ENCODE measurements at places on chromosomes 3 and 15. TPM values are rescaled to one million over a fixed set of nuclear protein-coding genes. Genes with fewer than 3 reads are reported as not detected.

CHDH gene
- 2.2 TPM for total RNA-seq

CPN2 gene
- total RNA-seq = 0.47 TPM

XCR1 gene
- total RNA-seq = 5.2 TPM

IGSF11 gene
- total RNA-seq = not detected

BRK1 gene
- total RNA-seq = 96.6 TPM

DNA sequence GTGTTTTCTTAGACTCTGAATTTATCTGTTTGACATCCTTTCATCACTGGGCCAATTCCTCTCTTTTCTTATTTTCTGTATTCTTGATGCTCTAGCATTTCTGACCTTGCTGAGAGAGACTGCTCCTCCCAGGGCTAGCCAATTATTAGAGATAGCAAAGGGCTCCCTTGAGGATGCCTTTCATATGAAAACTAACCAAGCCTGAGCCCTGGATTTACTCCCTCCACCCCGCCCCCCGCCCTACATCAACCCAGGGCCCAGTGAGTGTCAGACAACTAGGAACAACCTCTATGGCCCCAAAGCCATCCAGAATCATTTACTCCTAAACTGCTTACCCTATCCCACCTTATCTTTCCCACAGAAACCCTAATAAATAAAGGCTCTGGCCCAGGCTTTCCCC lies 69.7 kb upstream of the LARS2 start:
- H3K36me3 ChIP-seq = no peaks in the 10 kb centered on the region
- H3K27ac ChIP-seq = no peak overlapping the region
- H3K4me1 ChIP-seq = no peaks in the 10 kb centered on the region
- H3K4me3 ChIP-seq = no peak overlapping the region

DNA sequence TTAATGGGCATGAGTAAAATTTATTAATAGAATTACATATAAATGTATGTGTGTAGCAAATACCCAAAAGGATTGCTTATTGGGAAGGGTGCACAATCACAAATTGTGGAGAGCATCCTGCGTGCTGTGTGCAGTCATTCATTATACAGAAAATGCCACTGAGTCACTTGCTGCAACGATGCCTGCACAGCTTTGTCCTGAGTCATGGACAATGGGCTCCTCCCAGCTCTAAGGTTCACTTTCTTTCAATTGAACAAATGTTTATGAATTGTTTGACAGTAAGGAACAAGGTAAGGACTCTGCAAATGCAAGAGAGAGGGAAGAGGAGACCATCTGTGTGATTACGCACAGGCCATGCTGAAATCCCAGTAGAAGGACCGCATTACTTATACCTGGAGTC lies 18.7 kb downstream of the CFAP161 start:
- no peaks in the 10 kb centered on the region for H3K36me3 ChIP-seq
- peaks cover 6% of the 10 kb centered on the region for H3K4me1 ChIP-seq
- H3K27me3 ChIP-seq = no peaks in the 10 kb centered on the region
- H3K27ac ChIP-seq = no peak overlapping the region
- no peak overlapping the region for H3K4me3 ChIP-seq

DNA sequence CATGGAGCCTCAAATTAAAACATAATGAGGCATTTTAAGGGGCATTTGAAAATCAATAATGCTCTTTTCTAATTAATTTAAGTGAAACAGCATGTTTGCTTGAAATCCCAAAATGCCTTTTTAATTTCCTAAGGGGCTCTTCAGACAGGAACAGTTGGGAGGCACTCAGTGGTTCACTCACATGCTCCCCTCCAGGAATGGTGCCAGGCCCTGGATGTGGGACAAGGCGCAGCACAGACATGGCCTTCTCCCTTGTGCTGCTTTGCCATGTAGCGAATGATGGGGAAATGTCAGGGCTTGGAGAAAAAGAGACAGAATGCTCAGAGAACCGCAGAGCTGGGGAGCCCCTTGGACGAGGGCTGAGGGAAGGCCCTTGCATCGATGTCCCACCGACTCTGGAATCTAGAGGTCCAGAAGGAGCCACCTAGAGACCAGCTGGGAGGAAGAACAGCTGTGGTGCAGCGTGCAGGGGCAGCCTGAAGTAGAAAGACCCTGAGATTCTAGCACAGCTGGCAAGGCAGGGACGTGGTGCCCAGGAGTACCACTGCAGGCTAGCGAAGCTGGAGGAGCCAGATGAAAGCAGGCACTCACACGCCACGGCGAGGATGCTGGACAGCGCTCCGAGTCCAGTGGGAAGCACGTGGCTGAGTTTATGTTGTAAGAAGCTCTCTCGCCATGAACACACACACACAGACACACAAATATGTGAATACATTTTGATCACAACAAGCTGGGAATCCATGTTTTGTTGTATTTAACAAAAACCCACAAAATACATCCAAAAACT lies 27.0 kb downstream of the NSMCE3 start:
- no peaks in the 10 kb centered on the region for H3K36me3 ChIP-seq
- no peak overlapping the region for H3K4me3 ChIP-seq
- no peaks in the 10 kb centered on the region for H3K4me1 ChIP-seq
- DNase-seq = no peak
- no peak overlapping the region for H3K27ac ChIP-seq

- H3K27ac ChIP-seq = no peak overlapping the region
- H3K4me3 ChIP-seq = no peak overlapping the region
- peaks cover 7% of the 10 kb centered on the region for H3K27me3 ChIP-seq
- no peak for DNase-seq
Measured at GRCh38 chr15:92400573-92400972, 6.9 kb downstream of the ST8SIA2 start.

DNA sequence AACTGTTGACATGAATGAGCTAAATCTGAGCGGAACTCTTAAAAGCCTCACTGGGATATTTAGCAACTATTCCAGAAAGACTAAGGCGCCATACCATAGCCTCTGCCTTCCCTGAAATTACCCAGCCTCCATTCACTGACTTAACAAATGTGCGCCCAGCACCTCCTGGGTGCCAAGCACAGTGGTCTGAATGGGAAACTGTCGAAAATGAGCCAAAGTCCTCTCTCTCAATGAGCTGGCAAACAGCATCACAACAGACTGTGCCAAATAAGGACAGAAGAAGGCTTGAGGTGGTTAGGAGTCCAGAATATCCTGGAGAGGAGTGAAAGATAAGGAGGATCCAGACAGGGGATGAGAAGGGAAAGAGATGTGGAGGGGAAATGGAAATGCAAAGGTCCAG lies 332.4 kb downstream of the MAGI1 start:
- H3K4me1 ChIP-seq = no peaks in the 10 kb centered on the region
- H3K27me3 ChIP-seq = no peaks in the 10 kb centered on the region
- H3K4me3 ChIP-seq = no peak overlapping the region
- DNase-seq = no peak
- H3K36me3 ChIP-seq = no peaks in the 10 kb centered on the region

DNA sequence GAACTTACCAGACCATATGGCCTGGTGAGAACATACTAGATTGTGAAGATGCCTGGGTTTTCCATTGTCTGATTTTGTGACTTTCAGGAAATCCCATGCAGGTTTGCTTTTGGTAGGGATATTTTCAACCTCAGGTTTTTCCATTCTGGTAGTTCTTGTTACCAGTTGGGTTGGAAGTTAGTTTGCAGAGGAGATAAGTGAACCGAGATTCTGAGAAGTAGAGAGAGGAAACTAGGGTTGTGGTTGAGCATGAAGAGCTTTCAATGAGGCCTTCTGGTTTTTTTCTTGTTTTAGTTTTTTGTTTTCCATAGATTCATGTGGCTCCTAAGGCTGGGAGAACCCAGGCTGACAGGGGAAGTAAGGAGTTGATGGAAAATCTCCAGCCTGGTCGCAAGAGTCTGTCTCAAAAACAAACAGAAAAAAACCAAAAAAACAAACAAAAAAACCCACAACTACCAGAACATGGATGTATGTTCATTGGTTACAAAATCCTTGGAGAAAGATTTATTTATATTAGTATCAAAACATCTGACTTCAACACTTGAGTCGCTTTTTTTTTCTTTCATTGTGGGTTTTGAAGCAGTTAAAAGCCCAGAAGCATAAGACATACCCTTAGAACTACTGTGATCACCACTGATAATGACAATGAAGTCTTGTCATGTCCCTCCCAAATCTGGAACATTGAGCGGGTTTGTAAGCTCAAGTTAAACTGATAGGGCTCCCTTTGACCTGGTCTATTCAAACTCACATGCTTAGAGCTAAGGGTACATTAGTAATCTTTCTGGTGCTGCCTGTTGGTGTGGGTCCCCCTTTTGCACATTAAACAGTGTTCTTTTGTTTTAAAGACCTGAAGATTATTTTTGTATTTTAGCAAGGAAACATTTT lies 3.2 kb downstream of the GPR171 start:
- no peaks in the 10 kb centered on the region for H3K36me3 ChIP-seq
- no peaks in the 10 kb centered on the region for H3K27me3 ChIP-seq
- peaks cover 6% of the 10 kb centered on the region for H3K4me1 ChIP-seq
- DNase-seq = no peak

DNA sequence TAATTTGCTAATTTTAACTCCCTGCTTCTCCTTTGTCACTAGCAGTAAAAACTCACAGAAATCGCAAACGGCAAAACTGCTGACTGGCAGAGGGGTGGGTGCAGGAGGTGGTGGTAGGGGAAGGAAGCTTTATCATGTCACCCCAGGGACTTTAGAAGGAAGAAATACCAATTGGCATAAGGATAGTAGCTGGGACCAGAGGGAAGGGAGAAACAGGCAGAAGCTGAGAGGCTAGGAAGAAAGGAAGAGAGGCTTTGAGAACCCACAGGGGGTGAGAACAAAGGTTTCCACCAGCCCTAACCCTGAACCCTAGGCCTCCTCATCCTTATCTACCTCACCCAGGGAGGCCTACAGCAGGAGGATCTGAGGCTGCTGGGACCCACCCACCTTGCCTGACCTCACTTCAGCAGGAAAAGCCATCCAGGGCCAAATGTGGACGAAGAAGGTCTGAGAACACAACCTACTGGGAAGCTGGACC lies 10.7 kb downstream of the ITGB5 start:
- peaks cover 30% of the 10 kb centered on the region for H3K4me1 ChIP-seq
- no peak overlapping the region for H3K4me3 ChIP-seq
- DNase-seq = no peak

DNA sequence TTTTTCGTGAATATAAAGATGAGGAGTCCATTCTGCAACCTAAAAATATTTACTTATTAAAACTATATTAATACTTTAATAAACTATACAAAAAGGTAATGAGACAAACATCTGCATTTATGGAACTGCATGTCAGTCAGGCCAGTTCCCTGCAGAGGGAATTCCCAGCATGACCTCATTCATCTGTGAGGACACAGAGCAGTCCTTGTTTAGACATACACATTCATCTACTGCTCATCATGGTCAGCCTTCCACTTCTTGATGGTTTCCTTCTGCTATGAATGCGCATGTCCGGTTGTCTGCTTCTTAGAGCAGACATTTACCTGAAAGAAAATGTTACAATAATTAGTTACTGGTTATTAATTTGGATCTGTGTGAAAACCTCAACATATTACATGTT lies 3.3 kb upstream of the ACTR8 start:
- H3K4me3 ChIP-seq = no peak overlapping the region
- peaks cover 53% of the 10 kb centered on the region for H3K36me3 ChIP-seq
- peaks cover 40% of the 10 kb centered on the region for H3K4me1 ChIP-seq
- DNase-seq = no peak

GRCh38 chr15:43218908-43219706 lies 1.7 kb downstream of the EPB42 start:
- DNase-seq = no peak
- no peak overlapping the region for H3K4me3 ChIP-seq
- no peaks in the 10 kb centered on the region for H3K27me3 ChIP-seq
- no peaks in the 10 kb centered on the region for H3K36me3 ChIP-seq
- H3K27ac ChIP-seq = no peak overlapping the region

DNA sequence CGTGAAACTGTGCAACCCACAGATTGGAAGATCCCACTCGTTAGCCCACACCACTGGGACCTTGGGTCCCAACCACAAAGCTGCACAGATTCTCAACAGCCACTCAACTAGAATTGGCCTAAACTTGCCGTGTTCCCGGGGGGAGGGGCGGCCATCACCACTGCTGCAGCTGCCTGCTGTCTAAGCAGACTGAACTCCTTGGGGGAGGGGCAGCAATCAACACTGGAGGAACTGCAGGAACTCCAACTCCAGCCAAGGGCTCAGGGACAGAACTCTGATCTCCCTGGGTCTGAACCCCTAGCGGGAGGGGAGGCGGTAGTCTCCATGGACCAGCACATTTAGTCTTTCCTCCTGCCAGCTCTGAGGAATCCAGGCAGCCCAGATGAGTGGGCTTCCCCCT lies 205.9 kb downstream of the RSL24D1 start:
- no peaks in the 10 kb centered on the region for H3K27me3 ChIP-seq
- no peak overlapping the region for H3K4me3 ChIP-seq
- H3K27ac ChIP-seq = no peak overlapping the region
- no peak for DNase-seq

DNA sequence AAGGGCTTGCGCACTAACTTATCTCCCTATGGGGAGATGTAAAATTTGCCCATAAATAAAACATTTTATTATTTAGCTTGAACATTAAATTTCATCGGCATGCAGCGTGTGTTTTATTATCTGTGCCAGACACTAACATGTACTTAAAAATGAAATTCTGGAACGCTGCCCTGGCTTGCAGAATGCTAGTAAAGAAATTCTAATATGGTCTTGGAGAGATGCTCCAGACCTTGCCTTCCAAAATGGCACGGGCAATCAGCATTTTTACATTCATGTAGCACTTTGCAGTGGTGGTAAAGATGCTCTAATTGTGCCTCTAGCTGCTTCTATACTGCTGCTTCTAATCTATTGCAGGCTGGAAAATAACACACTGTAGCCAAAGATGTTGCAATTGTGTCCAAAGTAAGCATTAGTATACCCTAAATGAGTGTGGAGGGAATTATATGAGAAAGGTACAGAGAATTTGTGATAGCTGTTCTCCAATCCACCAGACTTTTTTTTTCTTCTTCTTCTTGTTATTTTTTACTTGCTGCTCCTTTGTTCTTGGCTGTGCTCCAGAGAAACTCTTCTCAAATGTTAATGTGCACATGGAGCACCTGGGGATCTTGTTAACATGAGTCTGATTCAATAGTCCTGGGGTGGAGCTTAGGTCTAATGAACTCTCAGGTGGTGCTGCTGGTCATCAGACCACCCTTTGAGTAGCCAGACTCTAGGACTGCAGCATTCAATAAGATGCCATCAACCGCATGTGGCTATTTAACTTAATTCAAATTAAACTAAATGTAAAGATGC lies 47.3 kb downstream of the CRABP1 start:
- no peak overlapping the region for H3K27ac ChIP-seq
- no peaks in the 10 kb centered on the region for H3K4me1 ChIP-seq
- H3K36me3 ChIP-seq = no peaks in the 10 kb centered on the region
- H3K27me3 ChIP-seq = no peaks in the 10 kb centered on the region
- peak; percentile 1 for DNase-seq

DNA sequence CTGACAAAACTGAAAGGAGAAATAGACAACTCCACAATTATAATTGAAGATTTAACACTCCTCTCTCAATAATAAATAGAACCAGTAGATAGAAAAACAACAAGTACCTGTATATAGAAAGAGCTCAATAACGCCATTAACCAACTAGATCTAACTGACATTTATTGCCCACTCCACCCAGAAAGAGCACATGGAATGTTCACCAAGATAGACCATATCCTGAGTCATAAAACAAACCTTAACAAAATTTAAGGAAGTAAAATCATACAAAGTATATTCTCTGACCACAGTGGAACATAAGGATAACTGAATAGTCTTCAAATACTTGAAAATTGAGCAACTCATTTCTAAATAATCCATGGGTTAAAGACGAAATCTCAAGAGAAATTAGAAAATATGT lies 25.1 kb downstream of the KBTBD12 start:
- no peak overlapping the region for H3K4me3 ChIP-seq
- DNase-seq = no peak
- no peaks in the 10 kb centered on the region for H3K27me3 ChIP-seq
- H3K4me1 ChIP-seq = no peaks in the 10 kb centered on the region
